ENCODE measurements at places on chromosomes 7 and 10.

DNA sequence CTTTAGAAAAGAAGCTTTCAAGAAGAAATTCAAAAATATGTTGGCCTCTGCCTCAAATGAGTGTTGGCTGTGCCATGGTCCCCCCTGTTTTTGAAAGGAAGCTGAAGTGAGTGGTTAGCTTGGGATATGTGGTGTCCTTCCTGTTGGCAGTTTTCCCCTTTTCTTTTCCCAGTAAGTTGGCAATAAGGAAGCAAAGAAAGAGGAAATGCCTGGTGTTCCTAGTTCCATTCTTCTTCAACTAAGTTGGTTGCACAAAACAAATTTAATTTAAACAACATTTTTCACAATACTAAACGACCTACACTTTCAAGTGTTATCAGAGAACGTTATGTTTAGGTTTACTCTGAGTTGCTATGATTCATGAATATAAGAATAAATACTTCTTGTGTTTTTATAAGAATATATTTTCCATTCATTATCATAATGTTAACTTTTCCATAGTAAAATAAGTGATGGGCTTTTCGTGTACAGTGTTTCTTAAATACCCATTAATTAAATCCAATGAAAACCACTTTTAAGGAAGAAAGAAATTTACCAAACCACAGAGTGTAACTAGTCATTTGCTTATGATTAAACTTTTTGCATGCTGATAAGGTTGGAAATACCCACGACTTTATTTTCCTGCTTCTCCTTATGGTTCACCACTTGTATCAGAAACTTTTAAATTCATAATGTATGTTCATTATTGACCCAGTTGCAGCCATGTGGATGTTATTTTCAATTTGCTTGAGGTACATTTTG lies 7.7 kb downstream of the HDAC9 start:
- DNase-seq: no peak

GRCh38 chr7:78563191-78563590 lies 764.6 kb downstream of the PHTF2 start:
- no peak for DNase-seq

DNA sequence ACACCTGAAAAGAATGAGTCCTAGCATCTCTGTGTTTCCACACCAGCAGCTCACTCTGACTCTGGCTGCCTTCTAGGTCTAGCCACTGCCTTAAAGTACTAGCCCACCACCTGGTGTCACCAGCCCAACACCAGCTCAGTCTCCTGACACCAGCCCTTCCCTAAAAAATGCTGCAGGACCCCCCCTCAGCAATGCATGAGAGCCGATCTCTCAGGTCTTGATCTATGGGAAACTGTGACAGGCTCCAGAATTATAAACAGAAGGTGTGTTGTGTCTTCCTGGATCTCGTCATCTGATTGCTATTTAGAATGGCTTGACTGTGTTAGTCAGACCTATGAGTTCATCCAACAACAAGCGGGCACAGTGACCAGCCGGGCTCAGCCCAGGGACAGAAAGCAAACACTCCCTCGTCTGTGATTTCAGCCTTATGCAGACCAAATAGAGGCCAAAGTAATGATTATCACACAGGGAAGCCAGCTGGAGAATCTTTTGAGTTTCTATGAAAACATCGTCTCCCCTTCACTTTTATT lies 66.6 kb downstream of the CUBN start:
- DNase-seq: peak; percentile 79

- DNase-seq: no peak
Measured at GRCh38 chr10:68628576-68629127, 68.5 kb downstream of the TET1 start.

- DNase-seq: no peak
Measured at GRCh38 chr10:121608469-121609190, 10.4 kb upstream of the FGFR2 start.

DNA sequence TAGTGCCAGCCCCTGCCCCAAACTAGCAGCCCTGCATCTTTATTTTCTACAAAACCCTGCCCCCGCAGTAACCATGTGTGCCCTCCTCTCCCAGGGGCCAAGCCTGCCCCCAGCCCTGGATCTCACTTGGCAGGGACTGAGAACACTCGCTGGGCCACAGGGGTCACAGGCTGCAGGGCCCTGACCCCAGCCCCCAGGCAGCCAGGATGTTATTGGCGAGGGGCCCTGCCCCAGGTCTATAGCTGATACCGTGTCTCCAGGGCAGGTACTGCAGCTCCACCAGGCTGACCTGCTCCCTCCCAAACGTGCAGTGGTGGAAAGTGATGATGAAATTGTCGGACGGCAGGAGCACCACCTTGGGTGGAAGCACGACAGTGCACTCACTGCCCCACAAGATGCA lies 35.9 kb upstream of the TUBB8 start:
- no peak for DNase-seq

GRCh38 chr10:35079763-35080162 lies 10.4 kb downstream of the CUL2 start:
- DNase-seq: peak; percentile 58

GRCh38 chr7:153370092-153370491 lies 610.5 kb downstream of the ACTR3B start:
- DNase-seq: no peak

GRCh38 chr10:43943818-43944360 lies 295.2 kb upstream of the ZNF32 start:
- DNase-seq: no peak

GRCh38 chr10:73872190-73872710 lies 2.1 kb downstream of the CAMK2G start:
- DNase-seq: no peak

DNA sequence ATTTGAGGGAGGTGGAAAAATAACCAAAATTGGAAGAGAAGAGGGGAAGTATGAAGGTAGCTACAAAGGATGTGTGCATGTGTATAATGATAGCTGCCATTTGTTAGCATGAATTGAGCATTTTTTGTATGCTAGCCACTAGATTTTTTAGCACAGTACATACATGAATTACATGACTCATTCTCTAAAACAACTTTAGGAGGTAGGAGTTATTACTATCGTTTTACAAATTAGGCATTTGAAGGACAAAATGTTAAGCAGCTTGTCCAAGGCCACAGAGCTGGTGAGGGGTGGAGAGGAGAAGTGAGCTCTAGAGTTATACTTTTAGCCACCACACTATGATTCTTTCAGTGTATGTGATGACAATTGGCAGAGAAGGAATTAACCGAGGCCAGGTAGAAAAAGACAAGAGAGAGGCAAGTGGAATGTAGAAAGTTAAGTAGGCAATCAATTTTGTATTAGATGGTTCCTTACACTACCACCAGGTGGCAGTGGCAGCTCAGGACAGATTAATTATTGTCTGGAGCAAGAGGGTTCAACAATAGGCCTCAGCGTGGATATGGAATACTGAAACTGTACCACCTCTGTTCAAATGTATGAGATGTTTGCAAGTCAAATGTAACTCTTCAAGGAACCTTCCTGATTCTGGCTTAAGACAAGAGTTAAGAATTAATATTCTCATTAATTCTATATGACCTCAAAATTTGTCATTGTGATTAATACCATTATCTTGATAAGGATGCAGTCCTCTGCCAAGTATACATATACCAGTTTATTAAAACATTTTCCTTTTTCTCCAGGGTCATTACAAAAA lies 128.0 kb downstream of the MBL2 start:
- no peak for DNase-seq

GRCh38 chr7:116216956-116217571 lies 6.7 kb downstream of the TES start:
- no peak for DNase-seq
